ENCODE measurements at places on chromosomes 6 and 20. TPM values are rescaled to one million over a fixed set of nuclear protein-coding genes. Genes with fewer than 3 reads are reported as not detected.

The NFATC2 gene
- total RNA-seq, result 86.4 TPM

DNA sequence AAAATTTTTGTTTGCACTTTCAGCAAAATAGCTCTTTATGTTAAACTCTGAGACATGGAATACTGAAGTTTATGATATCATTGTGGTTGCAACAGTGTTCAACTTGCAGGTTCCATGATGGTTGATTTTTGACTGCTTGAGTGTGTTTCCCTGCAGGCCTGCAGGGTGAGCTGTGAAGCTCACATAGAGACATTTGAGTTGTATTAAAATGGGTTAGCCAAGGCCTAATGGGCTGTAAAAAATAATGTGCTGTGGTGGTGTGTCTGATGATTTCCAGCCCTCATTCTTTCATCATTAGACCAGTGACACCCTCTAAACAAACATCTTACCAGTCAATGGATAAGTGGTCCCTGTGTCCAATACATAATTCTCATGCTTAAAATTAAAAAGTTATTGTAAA lies 321.4 kb downstream of the FARS2 start:
- H3K4me1 ChIP-seq, result peaks cover 6% of the 10 kb centered on the region
- H3K36me3 ChIP-seq, result peaks cover 1% of the 10 kb centered on the region
- H3K4me3 ChIP-seq, result no peak overlapping the region
- no peaks in the 10 kb centered on the region for H3K27me3 ChIP-seq

DNA sequence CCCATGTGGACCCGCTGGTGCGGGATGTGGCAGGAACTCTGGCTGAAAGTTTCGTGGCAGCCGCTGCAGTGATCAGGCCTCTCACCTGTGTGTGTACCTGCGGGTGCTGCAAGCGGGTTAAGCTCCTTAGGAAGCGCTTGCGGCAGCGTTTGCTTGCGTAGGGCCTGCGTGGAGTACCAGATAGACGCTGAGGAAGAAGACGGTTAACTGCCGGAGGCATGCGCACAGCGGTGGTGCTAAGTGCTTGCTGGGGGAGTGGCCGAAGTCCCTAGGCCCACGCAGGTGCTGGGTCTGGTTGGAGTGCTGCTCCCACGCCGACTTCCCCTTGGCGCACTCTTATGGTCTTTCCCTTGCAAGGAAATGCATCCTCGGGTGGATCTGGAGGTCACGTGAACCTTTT lies 23.0 kb downstream of the ZSCAN31 start:
- H3K27me3 ChIP-seq, result peaks cover 17% of the 10 kb centered on the region
- DNase-seq, result no peak
- H3K27ac ChIP-seq, result no peak overlapping the region
- H3K36me3 ChIP-seq, result peaks cover 2% of the 10 kb centered on the region
- H3K4me1 ChIP-seq, result no peaks in the 10 kb centered on the region

DNA sequence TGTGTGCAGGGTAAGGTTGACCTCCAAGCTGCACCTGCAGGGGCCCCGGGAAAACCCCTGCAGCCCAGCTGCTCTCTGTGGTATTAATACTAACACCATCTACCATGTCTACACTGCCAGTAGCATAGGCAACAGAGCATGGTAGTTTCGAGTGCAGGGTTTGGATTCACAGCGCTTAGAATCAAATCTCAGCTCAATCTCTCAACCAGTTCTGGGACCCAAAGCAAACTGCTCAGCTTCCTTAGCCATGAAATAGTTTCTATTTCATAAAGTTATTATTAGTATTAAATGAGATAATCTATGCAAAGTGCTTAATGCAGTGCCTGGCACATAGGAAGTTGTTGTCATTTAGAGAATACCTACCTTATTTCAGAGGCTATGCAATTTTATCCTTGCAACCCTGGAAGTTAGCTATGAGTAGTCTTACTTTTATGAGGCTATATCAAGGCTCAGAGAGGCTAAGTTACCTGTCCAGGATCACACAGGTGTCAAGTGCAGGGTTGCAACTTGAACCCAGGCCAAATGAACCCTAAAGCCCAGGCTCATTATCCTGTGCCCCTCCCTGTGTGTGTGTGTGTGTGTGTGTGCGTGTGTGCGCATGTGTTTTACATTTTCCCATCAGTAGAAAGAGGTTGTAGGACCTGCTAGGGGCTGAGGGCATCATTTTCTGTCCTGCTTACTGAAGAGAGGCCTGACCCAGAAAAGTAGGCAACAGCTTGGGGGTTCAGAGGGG lies 27.6 kb upstream of the MRPS18A start:
- peaks cover 18% of the 10 kb centered on the region for H3K27me3 ChIP-seq
- no peaks in the 10 kb centered on the region for H3K36me3 ChIP-seq
- DNase-seq, result no peak
